GM23248 (cell line): ENCODE measurements at places on chromosomes 3 and 15. TPM values are rescaled to one million over a fixed set of nuclear protein-coding genes. Genes with fewer than 3 reads are reported as not detected.

GOLGA8N gene
- 0.63 and 0.65 TPM in 2 replicates for total RNA-seq

CHRNB4 gene
- not detected in 2 replicates for total RNA-seq

GRCh38 chr15:66007663-66008262, 138.5 kb downstream of the RAB11A start:
- H3K36me3 ChIP-seq = no peaks in the 10 kb centered on the region
- DNase-seq = no peak
- H3K27ac ChIP-seq = no peak overlapping the region

DNA sequence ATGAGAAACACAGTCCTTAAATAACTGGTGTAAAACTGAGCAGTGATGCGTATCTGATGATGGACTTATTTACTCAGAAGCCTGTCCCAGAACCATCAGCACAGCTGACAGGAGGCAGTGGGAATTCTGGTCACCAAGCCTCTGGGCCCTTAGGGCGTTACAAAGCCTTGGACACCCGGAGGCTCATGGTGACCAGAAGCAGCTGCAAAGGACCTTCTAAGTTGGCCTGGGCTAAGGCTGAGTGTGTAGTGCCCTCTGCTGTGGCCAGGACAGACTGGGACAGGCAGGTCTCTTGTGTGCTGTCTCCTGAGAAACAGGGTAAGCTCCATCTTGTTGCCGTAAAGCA, 168.9 kb downstream of the ATP10A start:
- H3K36me3 ChIP-seq = peaks cover 34% of the 10 kb centered on the region
- H3K4me3 ChIP-seq = no peak overlapping the region
- DNase-seq = no peak
- peaks cover 20% of the 10 kb centered on the region for H3K4me1 ChIP-seq
- H3K27ac ChIP-seq = no peak overlapping the region

DPPA2 gene
- total RNA-seq = not detected in 2 replicates

SPINK8 gene
- total RNA-seq = not detected in 2 replicates

DNA sequence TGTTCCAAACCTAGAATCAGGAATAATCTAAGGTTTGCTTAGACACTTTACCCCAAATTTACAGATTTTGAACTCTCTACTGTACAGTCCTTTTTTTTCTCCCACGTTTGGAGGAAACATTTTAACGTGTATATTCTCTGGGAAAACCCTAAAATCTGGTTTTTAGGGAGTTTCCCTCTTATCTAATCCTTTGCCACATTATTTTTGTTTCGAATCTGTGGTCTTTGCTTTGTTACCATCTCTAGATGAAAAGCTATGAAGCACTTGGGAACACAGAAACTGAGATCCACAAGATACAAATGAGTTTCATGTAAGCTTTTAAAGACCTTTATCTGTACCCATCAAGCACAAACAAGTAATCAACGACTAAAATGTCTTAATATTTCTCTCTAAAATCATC, 41.3 kb downstream of the PLD1 start:
- no peak for DNase-seq
- H3K4me3 ChIP-seq = no peak overlapping the region
- H3K27ac ChIP-seq = no peak overlapping the region

GREM1 gene
- total RNA-seq = 935 and 1,005 TPM in 2 replicates

GRCh38 chr3:20056725-20057611, 16.7 kb downstream of the KAT2B start:
- no peak overlapping the region for H3K4me3 ChIP-seq
- H3K27me3 ChIP-seq = no peaks in the 10 kb centered on the region
- H3K4me1 ChIP-seq = peaks cover 37% of the 10 kb centered on the region
- H3K27ac ChIP-seq = peak overlapping the region; percentile 58
- H3K36me3 ChIP-seq = no peaks in the 10 kb centered on the region
- peak; percentile 93 for DNase-seq

DNA sequence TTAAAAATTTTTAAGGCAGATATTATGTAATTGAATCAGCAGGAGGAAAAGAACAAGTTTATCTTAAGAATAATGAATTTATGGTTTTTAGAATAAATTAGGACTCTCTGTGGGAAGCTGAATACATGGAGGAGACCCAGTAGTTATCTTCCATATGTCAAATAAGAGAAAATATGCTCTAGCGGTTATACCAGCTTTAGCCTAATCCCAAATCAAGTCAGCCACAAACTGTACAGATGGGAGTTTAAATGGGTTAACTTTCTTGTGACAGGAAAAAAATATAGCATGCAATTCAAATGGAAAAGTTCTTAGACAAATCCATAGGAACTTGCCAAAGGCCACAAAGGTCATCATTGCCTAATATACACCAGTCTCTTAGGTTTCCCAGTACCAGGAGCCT, 84.3 kb downstream of the TTBK2 start:
- no peaks in the 10 kb centered on the region for H3K36me3 ChIP-seq
- no peaks in the 10 kb centered on the region for H3K27me3 ChIP-seq
- DNase-seq = no peak
- H3K4me3 ChIP-seq = no peak overlapping the region
- H3K4me1 ChIP-seq = peaks cover 11% of the 10 kb centered on the region

- peak overlapping the region; percentile 79 for H3K4me3 ChIP-seq
- H3K27me3 ChIP-seq = 0 out of 2 replicates have a peak, but pooled peaks cover 3% of the 10 kb centered on the region
- H3K4me1 ChIP-seq = peaks cover 3% of the 10 kb centered on the region; the same call in 1 of the 2 replicates
- no peaks in the 10 kb centered on the region for H3K36me3 ChIP-seq
- no peak for DNase-seq
- no peak overlapping the region for H3K27ac ChIP-seq
Measured at GRCh38 chr15:74958908-74959585, 2.5 kb upstream of the RPP25 start.

DNA sequence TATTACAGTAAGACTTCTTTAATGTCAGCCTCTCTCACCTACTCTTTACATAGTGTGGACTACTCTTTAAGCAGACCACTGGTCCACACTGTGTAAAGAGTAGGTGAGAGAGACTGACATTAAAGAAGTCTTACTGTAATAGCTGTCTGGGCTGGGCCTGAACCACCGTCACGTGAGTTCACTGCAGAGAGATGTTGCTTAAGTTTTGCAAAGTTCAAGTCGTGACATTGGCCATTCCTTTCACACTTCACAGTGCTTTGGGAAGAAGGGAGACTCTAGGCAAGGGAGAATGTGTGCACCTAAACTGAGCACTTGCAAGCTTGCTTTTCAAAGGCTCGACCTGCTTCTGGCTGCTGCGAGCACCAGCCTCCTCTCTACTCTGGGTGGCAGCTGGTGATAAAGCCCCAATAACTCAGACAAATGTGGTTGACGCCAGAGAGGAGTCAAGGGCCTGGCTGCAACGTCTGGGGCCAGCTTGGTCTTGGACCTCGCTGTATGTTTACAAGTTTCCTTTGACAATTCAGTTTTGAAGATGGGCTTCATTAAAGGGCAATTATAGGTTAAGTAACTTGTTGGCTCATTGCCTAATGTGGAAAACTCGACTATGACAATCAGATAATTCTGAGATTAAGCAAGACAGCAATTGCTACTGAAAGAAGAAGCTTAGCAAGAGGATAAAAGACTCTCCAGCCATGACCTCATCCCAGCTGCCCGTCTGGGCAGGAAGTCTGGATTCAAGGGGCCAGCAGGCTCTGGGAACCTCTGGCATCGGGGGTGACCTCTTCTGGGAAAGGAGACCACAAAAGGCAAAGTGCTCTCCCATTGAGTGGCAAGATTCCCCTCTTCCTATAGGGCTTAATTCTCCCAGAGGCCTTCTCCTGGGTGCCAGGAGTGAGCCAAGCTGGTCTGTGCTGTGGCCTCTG, 242.1 kb upstream of the TLE3 start:
- H3K4me3 ChIP-seq = no peak overlapping the region
- H3K27me3 ChIP-seq = no peaks in the 10 kb centered on the region
- peak; percentile 62 for DNase-seq
- H3K36me3 ChIP-seq = no peaks in the 10 kb centered on the region

FEZF2 gene
- total RNA-seq = not detected in 2 replicates

DNA sequence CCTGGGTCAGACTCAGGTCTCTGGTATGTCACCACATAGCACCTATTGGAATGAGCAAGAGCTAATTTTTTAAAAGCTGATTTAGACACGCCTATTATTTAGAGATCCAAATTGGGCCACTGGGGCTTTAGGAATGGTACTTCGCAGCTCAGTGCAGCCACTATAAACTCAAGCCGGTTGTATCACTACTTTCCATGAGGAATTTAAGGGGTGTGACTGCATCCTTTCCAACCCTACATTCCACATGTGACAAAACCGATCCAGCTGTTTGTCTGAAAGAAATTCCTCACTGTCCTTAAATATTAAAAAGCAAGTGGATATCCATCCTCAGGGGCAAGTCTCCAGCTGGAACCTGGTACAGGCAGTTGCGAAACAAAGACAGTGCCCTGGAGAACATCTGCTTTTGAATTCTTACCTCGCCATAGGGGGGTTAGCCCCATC, 12.8 kb downstream of the VGLL3 start:
- peak overlapping the region; percentile 52 for H3K27ac ChIP-seq
- no peaks in the 10 kb centered on the region for H3K27me3 ChIP-seq
- peak; percentile 77 for DNase-seq
- H3K4me1 ChIP-seq = peaks cover 92% of the 10 kb centered on the region
- H3K4me3 ChIP-seq = peak overlapping the region; percentile 48

LRRIQ4 gene
- not detected in 2 replicates for total RNA-seq

RFTN1 gene
- total RNA-seq = 62.3 and 77.7 TPM in 2 replicates

DNA sequence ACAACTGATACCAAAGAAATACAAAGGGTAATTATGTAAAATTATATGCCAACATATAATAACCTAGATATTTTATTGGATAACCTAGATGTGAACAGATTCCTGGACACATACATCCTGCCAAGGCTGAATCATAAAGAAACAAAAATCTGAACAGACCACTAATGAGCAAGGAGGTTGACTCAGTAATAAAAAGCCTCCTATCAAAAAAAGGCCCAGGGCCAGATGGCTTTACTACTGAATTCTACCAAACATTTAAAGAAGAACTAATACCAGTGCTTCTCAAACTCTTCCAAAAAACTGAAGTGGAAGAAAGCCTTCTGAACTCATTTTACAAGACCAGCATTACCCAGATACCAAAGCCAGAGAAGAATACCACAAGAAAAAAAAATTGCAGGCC, 32.4 kb downstream of the THBS1 start:
- peaks cover 12% of the 10 kb centered on the region for H3K4me1 ChIP-seq
- H3K27me3 ChIP-seq = no peaks in the 10 kb centered on the region
- H3K4me3 ChIP-seq = no peak overlapping the region

WDR93 gene
- not detected in 2 replicates for total RNA-seq

GRCh38 chr15:28786521-28786920, 61.9 kb downstream of the GOLGA6L7 start:
- H3K27ac ChIP-seq = no peak overlapping the region
- H3K4me3 ChIP-seq = no peak overlapping the region
- DNase-seq = peak; percentile 67
- peaks cover 18% of the 10 kb centered on the region for H3K27me3 ChIP-seq
- peaks cover 11% of the 10 kb centered on the region for H3K4me1 ChIP-seq
- no peaks in the 10 kb centered on the region for H3K36me3 ChIP-seq

DNA sequence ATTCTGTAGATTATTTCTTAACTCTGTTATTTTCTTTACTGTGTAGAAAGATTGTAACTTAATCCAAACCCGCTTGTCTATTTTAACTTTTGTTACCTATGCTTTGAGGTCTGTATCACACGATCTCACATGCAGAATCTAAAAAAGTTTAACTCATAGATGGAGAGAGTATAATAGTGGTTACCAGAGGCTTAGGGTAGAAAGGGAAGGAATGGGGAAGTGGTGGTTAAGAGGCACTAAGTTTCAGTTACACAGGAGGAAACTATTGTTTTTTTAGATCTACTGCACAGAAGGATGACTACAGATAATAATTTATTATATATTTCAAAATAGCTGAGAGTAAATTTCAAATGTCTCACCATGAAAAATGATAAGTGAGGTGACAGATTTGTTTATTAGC, 515.2 kb downstream of the RSL24D1 start:
- no peaks in the 10 kb centered on the region for H3K27me3 ChIP-seq
- DNase-seq = no peak
- H3K4me3 ChIP-seq = no peak overlapping the region
- no peak overlapping the region for H3K27ac ChIP-seq
- no peaks in the 10 kb centered on the region for H3K4me1 ChIP-seq

GRCh38 chr3:125374996-125375941, at the start of gene ZNF148:
Gene ZNF148 (minus strand): TSS chr3:125375325. CDS start chr3:125313640, 61,685 bp downstream.
- H3K4me1 ChIP-seq = peaks cover 7% of the 10 kb centered on the region
- no peaks in the 10 kb centered on the region for H3K27me3 ChIP-seq
- H3K36me3 ChIP-seq = no peaks in the 10 kb centered on the region
- H3K27ac ChIP-seq = peak within 1 kb of the TSS; percentile 88
- peak; percentile 94 for DNase-seq

DNA sequence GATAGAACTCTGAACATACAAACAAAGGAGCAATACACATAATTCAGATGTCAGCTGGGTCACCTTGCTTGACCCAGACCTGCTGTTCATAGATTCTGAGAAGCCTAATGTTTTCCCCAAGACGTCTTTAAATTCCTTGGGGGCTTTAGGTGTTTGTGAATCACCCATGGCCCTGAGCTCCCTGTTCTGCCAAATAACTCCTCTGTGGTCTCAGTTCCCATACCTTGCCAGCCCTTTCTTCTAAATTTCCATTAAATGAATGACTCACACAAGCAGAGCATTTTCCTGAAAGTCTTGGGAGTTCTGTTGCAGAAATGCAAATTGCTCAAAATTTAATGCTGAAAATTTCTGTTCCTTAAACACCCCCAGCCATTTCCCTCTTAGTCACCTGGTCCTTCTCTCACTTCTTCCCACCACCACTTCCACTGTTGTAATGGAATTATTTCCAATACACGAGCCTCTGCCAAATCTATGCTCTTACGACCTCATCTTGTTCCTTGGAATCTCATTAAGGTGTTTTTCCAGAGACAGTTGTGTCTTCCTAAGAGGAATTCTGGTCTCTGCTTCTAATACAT, 33.4 kb upstream of the PSMD6 start:
- peaks cover 11% of the 10 kb centered on the region for H3K4me1 ChIP-seq
- H3K36me3 ChIP-seq = no peaks in the 10 kb centered on the region
- peak; percentile 60 for DNase-seq
- H3K27ac ChIP-seq = no peak overlapping the region
- H3K27me3 ChIP-seq = no peaks in the 10 kb centered on the region
- no peak overlapping the region for H3K4me3 ChIP-seq

- H3K27ac ChIP-seq = no peak overlapping the region
- H3K27me3 ChIP-seq = peaks cover 49% of the 10 kb centered on the region
- H3K36me3 ChIP-seq = no peaks in the 10 kb centered on the region
- DNase-seq = no peak
- no peaks in the 10 kb centered on the region for H3K4me1 ChIP-seq
Measured at GRCh38 chr3:122955916-122956692, 71.5 kb downstream of the SEMA5B start.

DNA sequence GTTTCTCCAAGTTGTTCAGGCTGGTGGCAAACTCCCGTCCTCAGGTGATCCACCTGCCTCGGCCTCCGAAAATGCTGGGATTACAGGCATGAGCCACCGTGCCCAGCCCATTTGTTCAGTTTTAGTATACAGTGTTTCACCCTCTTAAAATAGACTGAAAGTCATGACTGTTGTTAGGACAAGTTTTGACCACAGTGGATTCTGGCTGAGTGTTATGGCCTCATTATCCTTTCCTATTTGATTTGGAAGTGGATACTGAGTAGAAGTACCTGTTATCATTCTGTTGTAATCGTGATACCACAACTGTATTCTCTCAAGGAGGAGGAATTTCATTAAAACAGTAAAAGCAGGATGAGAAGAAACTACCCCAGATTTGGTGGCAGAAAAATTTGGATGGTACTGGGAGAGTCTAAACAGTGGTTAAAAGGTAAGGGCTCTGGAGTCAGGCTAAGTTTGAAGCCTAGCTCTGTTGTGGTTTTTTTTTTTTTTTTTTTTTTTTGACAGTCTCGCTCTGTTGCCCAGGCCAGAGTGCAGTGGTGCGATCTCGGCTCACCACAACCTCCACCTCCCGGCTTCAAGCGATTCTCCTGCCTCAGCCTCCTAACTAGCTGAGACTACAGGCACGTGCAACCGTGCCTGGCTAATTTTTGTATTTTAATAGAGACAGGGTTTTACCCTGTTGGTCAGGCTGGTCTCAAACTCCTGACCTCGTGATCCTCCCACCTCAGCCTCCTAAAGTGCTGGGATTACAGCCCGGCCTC, 2.6 kb downstream of the MAP2K1 start:
- DNase-seq = no peak
- no peak overlapping the region for H3K27ac ChIP-seq
- H3K27me3 ChIP-seq = no peaks in the 10 kb centered on the region
- peaks cover 17% of the 10 kb centered on the region for H3K4me1 ChIP-seq
- no peak overlapping the region for H3K4me3 ChIP-seq
